ENCODE measurements at places on chromosomes 2 and 18. TPM values are rescaled to one million over a fixed set of nuclear protein-coding genes. Genes with fewer than 3 reads are reported as not detected.

SLC4A5 gene
- total RNA-seq: 0.45 TPM

DNA sequence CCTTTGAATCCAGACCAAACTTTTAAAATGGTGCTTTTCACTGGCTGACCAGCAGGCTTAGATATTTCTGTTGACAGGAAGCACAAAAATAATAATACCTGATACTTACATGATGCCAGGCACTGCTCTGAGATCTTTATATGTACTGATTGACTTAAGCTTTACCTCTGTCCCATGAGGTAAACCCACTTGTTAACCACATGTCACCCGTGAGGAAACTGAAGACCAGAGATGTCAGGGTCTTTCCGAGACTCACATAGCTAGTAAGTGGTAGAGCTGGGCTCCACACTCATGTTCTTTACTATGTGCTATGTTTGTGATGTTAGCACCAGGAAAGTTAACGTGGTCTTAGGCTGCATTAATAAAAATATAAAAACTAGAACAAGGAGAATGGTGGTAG lies 297.7 kb downstream of the PLCL1 start:
- DNase-seq: no peak

- DNase-seq: no peak
Observed at GRCh38 chr18:70429847-70430500, 141.1 kb downstream of the SOCS6 start.

GORASP2 gene
- 67.7 TPM for total RNA-seq

- peak; percentile 63 for DNase-seq
Observed at GRCh38 chr2:73939419-73939818, 12.7 kb downstream of the DGUOK start.

ARHGAP28 gene
- total RNA-seq: 221 TPM

DNA sequence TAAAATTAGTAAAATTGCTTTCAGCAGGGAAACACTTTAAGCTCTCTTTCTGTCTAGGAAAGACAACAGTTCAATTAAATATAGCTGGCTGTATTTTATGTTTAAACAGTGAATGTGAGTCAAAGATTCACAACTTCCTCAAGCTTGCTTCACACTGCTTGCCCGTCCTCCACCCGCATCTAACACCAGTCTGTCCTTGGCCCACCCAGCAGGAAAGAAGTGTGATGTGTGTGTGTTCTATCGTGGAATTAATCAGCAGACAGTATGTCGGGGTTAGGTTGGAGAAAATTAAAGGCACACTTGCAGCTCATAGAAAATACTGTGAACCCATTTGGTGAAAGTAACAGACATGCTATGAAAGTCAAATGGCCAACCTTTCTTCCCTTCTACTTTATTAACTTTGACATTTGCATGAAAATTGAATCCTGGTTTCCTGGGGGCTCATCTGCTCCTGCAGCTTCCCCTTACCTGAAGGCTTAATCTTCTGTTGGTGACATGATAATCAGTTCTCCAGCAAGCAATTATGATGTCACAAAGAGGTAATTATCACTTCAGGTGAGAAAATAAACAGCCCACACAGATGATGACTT lies 182.0 kb downstream of the UXS1 start:
- no peak for DNase-seq

DNA sequence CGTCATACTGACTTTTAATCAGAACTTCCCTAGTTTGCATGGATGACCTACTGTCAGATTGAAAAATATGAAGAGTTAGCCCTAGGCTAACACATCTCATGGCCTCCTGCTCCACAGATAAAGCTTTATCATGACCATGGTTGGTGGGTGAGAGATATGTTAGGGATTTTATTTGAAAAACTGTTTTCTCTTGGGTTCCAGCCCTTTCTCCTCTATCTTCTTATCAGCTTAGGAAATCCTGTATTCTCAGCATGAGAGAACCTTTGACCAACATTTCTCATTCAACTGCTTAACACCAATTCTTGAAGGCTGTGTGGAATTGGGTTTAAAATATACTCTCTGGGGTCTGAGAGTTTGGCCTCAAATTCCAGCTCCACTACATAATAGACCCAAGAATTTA lies 1407.0 kb upstream of the CELF4 start:
- no peak for DNase-seq

DNA sequence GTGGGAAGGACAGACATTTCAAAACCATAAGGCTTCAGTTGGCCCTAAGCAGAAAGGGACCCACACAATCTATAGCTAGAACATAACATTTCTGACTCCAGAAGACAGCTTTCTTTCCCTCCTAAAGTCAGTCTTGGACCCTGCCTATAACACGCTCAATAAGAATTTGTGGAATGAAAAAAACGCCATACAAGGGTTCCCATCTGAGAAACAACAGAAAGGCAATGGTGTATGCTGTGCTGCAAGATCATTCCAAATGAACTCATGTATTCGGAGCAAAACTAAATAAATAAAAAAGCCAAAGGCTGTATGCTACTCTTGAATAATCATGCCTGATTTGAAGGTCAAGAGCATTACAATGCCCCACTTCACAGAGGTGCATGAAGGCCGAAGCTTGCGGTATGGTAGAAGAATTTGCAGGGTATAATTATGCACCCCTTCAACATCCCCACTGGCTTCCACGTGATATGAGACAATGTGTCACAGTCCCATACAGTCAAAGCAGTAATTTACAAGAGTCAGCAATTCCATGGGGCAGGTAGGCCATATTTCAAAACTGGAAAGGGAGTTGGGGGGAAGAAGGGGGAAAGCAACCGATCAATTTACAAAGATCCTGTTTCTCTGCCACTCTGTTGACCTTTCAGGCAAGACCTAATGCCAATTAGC lies 61.4 kb upstream of the SLC14A2 start:
- no peak for DNase-seq
